ENCODE measurements at places on chromosomes 5 and 9.

DNA sequence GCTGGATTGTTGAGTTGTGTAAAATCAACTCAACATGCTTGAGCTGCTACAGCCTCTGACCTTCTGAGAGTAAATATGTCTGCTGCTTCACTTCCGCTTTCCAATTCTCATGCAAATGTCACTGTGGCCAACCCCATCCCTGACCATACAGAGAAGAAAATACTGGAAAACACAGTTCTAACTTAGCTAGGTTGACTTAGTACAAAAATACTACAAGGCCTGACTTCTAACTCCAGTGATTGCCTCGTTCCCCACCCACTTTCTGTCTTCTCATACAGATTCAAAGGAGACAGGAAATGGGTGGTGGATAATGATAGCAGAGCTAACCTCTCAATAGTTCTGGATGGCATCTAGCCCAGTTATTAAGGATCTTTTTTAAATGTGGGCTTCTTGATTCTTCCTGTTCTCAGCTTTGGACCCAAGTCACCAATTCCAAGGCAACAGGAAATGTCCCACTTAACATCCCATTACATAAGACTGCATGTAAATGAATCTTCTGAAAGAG lies 226.6 kb upstream of the SLC24A2 start:
- DNase-seq = no peak

DNA sequence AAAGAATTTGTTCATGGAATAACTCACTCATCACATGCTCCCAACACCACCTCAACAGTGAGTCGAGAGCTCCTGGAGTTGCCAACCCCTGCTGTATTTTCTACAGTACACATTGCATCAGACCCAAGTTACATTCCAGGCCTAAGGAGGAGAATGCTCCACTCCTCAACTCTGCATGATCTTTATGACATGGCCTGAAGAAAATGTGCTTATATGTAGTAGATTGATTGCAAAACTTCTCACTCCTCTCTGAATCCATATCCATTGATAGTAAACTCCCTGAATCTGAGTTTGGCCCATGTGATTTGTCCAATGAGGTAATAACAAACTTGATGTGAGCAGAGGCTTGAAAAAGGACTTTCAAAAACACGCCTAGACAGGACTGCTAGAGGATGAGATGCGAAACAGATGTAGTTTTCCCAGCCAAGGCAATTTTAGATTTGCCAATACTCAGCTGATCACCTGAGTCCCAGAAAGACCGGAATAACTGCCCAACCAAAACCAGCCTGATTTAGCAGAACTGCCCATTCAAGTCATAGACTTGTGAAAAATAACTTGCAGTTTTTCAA lies 29.0 kb upstream of the PAPPA start:
- no peak for DNase-seq

DNA sequence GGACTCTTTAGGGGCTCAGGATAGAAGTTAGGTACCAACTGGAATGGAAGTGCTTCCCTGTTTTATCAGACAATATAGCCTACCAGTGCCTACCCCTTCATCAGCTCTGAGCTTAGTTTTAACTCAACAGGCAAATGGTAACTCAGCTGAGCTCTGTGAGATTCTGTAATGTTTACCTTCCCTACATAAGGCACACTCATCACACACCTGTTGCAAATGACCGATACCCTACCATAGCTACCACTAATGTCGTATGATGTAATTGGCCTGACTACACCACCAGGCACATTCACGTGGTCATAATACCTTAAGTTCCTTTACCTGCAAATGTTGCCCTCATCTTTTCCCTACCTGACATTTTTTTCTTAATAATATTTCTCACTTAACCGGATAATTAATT lies 254.8 kb downstream of the ADGRV1 start:
- DNase-seq = no peak

- DNase-seq = no peak
Measured at GRCh38 chr5:139701056-139701741, 53.0 kb downstream of the CXXC5 start.

- no peak for DNase-seq
Measured at GRCh38 chr5:16930496-16930895, 5.6 kb downstream of the MYO10 start.

- no peak for DNase-seq
Measured at GRCh38 chr5:175484829-175485228, 6.5 kb downstream of the SFXN1 start.

DNA sequence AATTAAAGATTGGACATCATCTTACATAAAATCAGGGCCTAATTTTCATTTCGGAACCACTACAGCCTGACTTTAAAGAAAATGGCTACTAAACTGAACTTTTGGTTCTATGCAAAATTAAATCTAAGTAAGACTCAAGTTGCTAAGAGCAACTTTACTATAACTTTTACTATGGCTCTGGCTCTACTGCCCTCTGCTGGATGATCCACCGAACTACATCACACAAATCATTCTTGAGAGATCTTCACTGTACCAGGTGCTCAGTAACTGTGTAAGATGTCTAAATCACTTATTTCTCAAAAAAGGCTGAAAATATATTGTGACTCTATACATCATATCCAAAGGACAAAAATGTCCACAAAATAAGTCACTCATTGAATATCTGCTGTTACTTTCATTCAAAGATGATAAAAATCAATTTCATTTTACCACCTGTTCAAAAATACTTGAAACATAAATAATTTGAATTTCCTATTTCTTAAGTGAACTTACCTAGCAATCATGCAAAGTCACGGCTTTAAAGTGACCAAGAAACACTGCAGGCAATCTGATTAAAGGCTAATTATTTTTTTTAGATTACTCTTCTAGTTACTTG lies 13.5 kb downstream of the MOCS2 start:
- DNase-seq = peak; percentile 55

- no peak for DNase-seq
Measured at GRCh38 chr9:37146410-37146809, 26.0 kb downstream of the ZCCHC7 start.
